T-helper 17 cell (primary cell): ENCODE measurements at places on chromosomes 4 and X.

GRCh38 chr4:12723849-12724447, 760.2 kb downstream of the RAB28 start:
- DNase-seq: no peak

DNA sequence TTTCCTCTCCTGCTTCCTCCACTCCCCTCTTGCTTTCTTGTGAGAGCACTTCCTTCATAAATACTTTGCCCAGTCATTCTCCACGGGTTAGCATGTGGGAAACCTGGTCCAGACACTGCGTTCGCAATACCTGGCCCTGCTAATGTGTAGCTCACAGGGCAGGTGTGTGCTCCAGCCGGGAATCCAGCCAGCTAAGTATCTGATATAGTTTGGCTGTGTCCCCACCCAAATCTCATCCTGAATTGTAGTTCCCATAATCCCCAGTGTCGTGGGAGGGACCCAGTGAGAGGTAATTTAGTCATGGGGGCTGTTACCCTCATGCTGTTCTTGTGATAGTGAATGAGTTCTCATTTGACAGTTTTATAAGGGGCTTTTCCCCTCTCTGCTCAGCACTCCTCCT, 32.2 kb upstream of the STX18 start:
- no peak for DNase-seq

DNA sequence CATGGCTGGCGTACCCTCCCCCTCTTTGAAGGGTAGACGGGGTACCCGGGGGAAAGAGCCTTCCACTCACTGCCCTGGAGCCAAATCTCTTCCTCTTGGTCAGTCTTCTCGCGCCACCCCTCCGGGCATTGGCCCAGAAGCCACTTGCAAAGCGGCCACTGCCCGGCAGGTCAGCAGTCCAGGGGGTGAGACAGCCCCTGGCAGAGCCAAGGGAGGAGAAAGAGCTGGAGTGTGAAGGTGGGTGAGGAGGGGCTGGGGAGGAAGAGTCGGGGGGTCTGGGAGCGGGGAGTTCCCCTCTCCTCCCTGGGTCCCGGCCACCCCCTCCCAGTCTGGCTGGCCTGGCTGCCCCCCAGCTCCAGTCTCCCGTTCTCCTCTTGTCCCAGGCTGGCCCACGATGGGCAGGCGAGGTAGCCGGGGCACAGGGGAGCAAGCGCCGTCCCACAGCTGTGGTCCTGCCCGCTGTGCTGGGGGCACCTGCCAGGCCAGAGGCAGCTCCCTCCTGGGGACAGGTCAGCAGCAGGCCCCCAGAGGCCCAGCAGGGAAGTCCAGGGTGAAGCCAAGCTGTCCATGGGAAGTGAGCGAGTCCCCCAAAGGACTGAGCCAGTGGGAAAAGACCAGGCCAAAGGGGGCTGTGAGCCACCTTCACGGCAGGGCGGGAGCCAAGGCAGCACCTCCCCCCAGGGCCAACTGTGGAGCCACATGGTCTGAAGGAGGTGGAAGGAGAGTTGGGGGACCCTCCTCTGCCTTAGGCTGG, 21.6 kb upstream of the DUSP9 start:
- DNase-seq: no peak

DNA sequence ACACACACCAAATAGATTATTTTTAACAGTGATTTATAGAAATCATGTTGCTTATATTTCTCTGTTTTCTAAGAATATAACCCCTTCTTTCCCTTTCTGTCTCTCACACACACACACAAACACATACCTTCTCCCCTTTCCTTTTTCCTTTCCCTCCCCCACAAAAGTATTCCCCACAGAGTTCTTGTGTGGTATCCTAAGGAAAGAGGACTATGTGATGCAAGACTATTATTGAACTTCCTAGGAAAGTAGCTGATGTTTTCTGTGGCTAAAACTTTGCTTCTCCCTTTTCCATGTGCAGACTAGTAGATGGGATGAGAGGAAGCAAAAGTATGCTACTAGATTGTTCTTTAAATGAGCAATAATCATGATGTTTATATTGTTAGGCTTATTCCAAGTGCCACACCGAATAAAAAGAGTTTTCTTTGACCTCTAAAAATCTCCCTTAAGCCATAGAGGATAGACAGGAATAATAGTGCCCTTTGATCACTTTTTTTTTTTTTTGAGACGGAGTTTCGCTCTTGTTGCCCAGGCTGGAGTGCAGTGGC, 38.7 kb downstream of the CPEB2 start:
- no peak for DNase-seq

DNA sequence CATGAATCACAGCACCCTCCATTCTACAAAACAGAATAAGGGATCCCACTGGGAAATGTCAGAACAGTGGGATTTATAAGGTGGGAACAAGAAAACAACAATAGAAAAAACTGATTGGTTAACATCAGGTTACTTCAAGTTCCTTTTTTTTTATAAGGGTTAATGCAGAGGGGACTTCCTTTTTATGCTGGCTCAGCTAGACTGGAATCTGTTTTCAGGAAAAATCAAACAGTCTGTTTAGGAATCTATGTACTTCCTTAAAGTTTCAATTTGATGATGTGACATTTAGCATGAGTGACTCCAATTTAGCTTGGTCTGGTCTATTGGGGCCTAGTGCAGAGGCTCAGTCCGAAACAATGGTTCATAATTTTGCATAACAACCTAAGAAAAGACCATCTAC, 192.9 kb downstream of the ADGRA3 start:
- no peak for DNase-seq

GRCh38 chr4:101218346-101218745, 129.0 kb downstream of the PPP3CA start:
- DNase-seq: no peak

DNA sequence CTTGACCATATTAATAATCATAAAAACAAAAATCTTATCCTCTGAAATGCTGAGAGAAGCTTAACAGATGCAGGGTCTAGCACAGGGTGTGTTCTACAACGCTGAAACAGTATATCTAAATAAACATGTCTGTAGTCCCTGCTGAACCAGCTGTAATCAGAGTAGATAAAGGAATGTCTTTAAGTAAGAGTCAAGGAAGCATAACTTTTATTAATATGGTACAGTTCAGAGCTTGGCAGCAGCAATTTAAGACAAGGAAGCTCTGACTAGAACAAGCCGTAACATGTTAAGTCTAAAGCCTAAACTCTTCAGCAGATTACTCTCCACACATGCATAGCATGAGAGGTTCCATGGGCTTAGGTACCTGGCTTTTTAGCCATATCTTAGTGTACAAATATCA, 36.1 kb downstream of the NFKB1 start:
- DNase-seq: no peak
